Stimulated activated CD8-positive, alpha-beta memory T cell treated with anti-CD3 and anti-CD28 coated beads, Interleukin-7, amount 100 ng/mL, for 1 hour (primary cell): ENCODE measurements at places on chromosomes 6 and 20.

- no peak for DNase-seq
These were observed 71.3 kb upstream of the TOX2 start for GRCh38 chr20:43843096-43843964.

- DNase-seq = no peak
These were observed 27.3 kb downstream of the SLC2A4RG start for GRCh38 chr20:63766695-63767426.

DNA sequence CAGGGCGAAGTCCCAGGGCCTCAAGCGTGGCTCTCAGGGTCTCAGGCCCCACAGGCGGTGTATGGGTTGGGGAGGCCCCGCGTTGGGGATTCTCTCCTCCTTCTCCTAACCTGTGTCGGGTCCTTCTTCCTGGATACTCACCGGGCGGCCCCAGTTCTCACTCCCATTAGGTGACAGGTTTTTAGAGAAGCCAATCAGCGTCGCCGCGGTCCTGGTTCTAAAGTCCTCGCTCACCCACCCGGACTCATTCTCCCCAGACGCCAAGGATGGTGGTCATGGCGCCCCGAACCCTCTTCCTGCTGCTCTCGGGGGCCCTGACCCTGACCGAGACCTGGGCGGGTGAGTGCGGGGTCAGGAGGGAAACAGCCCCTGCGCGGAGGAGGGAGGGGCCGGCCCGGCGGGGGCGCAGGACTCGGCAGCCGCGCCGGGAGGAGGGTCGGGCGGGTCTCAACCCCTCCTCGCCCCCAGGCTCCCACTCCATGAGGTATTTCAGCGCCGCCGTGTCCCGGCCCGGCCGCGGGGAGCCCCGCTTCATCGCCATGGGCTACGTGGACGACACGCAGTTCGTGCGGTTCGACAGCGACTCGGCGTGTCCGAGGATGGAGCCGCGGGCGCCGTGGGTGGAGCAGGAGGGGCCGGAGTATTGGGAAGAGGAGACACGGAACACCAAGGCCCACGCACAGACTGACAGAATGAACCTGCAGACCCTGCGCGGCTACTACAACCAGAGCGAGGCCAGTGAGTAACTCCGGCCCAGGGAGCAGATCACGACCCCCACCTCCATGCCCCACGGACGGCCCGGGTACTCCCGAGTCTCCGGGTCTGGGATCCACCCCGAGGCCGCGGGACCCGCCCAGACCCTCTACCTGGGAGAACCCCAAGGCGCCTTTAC is at the start of gene HLA-G:
TSS of gene HLA-G (plus strand) at position 247 of the 892 bp plus-strand sequence. CDS start at position 267, 20 bp downstream.
- DNase-seq = no peak

GRCh38 chr6:18171871-18172270 is 16.6 kb downstream of the KDM1B start:
- DNase-seq = no peak

- DNase-seq = no peak
These were observed 4.0 kb upstream of the ADGRF5 start for GRCh38 chr6:46925563-46926253.

GRCh38 chr6:143807103-143807772 is 35.9 kb upstream of the LTV1 start:
- DNase-seq = no peak

- no peak for DNase-seq
These were observed 227.3 kb downstream of the ERMARD start for GRCh38 chr6:169978615-169979161.

DNA sequence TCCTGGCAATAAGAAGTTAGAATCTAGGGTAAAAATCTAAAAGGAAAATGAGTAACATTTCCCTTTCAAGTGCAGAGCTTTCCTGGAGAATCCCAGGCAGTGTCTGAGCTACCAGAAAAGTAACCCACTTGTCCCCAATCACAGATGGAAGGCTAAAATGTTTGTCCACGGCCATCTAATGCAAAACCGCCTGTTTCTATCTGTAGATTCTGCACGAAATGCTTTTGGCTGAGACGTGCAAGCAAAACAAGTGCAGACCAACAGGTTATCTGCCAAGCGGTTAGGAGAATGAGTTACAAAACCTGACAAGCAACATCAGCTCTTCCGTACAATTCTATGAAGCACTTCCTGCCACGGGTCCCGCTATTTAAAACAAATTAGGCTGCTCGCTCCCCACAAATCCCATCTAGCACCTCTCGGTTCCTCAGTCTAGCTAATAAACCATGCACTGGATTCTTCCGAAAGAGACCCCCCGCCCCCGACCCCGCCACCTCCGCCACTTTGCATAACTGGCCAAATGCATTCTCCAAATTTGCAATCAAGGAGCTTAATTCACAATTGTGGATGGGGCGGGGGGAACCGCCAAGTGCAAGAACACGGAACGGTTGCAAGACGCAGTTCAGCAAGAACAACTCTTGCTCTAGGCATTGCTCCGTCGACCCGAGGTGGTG is 1.4 kb downstream of the ELOVL5 start:
- no peak for DNase-seq

- no peak for DNase-seq
These were observed 406.5 kb downstream of the BTBD9 start for GRCh38 chr6:38233161-38233791.

DNA sequence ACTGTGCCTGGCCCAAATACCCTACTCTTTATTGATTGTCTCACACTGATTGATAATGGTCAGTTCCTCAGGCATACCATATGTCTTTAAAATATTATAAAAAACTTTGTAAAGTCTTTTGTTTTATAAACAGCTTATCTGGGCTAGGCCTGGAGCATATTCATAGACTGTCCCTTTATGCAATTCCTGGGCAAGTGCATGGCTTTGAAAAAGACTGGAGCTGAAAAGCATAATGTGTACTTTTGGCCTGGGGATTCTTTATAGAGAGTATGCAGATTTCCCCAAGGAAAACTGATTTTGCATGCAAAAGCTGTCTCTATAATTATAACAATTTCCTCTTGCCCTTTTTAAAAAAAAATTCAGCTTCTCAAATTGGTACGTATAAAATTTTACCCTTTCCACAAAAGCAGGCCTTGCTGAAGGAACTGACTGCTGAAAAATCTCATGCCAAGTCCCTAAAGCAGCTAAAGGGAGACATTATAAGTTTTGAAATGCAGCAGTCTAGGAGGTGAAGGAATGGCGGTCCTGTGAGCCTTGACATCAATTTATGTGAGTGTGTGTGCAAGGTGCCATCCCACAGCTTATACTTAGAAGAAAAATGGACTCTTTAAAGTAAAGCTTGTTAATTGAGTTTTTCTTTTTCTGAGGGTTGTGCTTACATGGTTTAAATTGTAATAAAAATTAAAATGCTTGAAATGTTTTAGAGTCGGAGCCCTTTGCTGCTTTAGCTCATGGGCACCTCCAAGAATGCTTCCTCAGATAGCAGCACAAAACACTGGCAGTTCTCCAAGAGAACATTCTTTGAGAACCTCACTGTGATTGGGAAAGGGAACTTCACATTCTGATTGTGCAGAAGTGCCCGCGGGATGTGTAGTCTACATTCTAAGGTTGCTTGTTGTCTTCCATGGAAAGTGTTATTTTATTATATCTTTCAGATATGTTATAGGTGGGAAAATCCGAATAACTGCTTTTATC is 43.9 kb downstream of the PLCB4 start:
- no peak for DNase-seq

- no peak for DNase-seq
These were observed 109.3 kb upstream of the DST start for GRCh38 chr6:56752009-56752408.

- DNase-seq = no peak
These were observed 159.6 kb downstream of the TMEM200A start for GRCh38 chr6:130525408-130525807.

DNA sequence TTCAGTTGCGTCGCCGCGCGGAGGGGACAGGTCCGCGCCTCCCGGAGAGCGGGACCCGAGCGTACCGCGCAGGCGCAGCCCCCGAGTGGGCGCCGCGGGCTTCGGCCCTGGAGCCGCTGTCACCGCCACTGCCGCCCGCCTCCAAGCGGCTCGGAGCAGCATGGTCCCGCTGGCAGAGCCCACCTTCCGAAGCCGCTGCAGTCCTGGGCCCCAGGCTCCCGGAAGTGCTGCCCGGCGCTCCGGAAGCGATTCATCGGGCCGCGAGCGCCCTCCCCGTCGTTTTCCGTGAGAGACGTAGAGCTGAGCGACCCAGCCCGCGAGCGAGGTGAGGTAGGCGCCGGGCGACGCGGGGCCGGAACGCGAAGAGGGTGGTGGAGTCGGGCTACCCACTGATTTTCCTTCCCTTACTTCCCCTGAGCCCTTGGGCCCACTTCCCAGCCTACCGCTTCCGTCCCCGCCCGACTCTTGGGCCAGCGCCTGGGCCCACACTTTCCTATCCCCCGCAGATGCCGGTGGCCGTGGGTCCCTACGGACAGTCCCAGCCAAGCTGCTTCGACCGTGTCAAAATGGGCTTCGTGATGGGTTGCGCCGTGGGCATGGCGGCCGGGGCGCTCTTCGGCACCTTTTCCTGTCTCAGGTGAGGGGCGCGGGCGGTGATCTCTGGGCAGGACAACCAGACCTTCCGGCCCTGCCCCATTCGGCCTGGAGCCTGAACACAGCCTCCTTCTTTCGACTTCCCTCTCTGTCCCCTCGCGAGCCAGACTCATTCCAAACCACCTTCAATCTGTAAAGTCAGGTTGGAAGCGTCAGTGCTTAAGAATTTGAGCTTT is at the start of the genes NFS1 and ROMO1:
TSS of gene NFS1 (minus strand) at position 226 of the 830 bp plus-strand sequence. CDS start at position 162, 64 bp downstream.
TSS of gene ROMO1 (plus strand) at position 279 of the 830 bp plus-strand sequence. CDS start at position 507, 228 bp downstream.
- DNase-seq = peak; percentile 70

DNA sequence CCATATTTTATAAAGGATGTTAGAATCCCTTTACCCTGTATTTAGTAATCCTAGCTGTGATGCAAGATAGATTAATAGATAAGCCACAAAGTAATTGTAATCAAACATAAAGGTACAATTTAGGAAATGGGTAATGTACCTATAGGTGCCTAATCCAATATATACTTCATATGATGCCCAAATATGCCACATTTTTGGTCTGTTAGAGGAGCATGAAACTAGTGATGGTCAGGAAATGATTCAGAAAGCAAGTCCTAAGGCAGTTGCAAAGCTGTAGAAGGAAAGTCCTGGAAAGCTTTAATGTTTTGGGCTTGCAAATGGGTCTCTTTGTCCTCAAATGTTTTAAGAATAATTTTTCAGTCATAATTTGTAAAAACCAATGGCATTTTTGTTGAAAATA is 76.6 kb upstream of the PTPRK start:
- DNase-seq = no peak

GRCh38 chr20:45336530-45337366 is 11.5 kb downstream of the SDC4 start:
- DNase-seq = no peak

- no peak for DNase-seq
These were observed 41.3 kb downstream of the SPDEF start for GRCh38 chr6:34514593-34515472.

GRCh38 chr20:58192567-58192966 is 35.9 kb downstream of the ANKRD60 start:
- peak; percentile 14 for DNase-seq

GRCh38 chr6:79246891-79247290 is 12.4 kb upstream of the HMGN3 start:
- DNase-seq = no peak

- no peak for DNase-seq
These were observed 91.7 kb downstream of the COL19A1 start for GRCh38 chr6:69957985-69958559.

GRCh38 chr6:66429210-66429609 is 722.2 kb upstream of the EYS start:
- DNase-seq = no peak

DNA sequence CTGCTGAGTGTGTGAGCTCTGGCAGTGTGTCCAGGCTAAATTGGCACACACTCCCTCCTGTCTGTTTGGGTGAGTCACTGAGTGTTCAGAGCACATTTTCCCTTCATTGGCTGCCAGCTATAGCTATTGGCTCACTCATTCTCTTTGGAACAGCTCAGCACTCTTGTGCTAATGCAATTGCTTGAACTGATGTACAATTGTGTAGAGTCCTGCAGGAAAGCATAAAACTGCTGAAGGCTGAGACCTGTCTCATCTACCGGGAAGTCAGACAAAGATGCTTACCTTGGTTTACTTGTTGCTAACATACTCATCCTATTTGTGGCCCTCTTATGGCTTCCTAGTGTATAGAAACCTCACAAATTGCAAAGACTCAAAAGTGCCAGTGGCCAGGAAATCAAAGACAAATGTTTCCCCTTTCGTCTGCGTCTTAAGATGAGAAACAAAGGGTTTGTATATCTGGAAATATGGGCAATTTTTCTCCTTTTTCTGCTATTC is 351.0 kb downstream of the BCKDHB start:
- DNase-seq = no peak

GRCh38 chr6:55208478-55209458 is 34.5 kb downstream of the HCRTR2 start:
- DNase-seq = no peak

- no peak for DNase-seq
These were observed 9.8 kb downstream of the NCOA6 start for GRCh38 chr20:34815636-34816035.

DNA sequence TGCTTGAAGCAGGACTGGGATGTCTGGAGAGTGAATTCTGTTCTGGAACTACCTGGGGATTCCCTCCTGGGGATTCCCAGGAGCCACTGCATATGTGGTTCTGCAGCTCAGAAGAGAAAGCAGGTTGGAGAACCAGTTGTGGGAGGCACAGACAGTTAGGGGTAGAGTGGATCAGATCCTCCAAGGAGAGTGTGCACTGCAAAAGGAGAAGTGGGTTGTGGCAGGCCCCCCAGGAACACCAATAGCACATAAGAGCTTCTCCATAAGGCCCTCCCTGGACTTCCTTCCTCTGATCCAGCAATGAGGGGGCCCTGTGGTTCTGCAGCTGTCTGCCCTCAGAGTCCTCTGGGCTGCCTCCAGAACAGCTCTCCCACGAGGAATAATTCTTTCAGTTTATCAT is 369.2 kb upstream of the CNR1 start:
- DNase-seq = no peak

- no peak for DNase-seq
These were observed 72.9 kb downstream of the TSBP1 start for GRCh38 chr6:32298632-32299336.

- no peak for DNase-seq
These were observed 384.7 kb upstream of the ID4 start for GRCh38 chr6:19452495-19452894.

DNA sequence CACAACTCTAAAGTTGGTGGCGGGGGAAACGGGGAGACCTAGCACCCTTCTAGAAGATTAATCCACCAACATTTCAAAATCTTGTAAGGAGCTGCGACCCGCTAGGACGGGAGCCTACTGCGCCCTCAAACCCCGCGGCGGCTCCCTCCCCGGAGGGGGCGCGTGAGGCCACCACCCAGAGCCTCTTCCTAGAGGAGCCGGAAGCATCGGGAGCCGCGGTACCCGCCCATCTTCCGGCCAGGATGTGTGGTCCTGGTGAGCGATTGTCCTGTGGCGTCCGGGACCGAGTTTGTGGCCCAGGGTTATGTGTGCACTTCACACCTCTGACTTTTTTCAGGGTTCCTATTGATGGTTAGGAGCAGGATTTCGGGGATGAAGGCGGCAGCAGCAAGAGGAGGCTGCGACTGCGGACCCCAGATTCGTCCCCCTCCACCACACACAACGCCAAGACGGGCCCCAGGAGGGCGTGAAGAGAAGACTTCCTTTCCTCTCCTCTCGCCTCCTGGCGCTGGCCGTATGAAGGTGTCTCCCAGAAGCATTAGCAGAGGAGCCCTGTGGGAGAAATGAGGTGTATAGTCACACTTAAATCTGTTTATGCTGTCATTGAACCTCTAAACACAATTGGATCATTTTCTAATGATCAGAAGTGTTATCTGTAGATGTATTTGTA is 10.7 kb downstream of the ZNF165 start:
- no peak for DNase-seq
